ENCODE measurements at places on chromosomes 1 and 21. TPM values are rescaled to one million over a fixed set of nuclear protein-coding genes. Genes with fewer than 3 reads are reported as not detected.

CYP4A22 gene
- total RNA-seq, result not detected

DDR2 gene
- 4.1 TPM for total RNA-seq

RGS1 gene
- total RNA-seq, result 6.5 TPM

DNA sequence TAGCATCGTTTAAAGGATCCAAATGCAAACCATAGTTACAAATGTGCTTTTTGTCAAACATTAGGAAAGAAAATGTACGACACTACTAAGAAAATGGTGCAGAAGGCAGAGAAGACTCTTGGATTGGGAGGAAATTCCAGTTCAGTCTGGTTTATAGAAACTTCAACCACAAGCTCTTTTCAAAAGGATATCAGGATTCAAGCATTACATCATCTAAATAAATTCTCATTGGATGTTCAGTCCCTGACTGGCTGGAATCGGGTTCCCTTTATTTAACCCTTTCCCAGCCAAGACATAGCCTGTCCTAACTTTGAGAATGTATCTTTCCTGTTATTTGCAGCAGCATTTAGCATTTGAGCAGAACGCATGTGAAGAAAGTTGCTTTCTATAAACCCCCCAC, 184.6 kb downstream of the LMO4 start:
- DNase-seq, result no peak

DNA sequence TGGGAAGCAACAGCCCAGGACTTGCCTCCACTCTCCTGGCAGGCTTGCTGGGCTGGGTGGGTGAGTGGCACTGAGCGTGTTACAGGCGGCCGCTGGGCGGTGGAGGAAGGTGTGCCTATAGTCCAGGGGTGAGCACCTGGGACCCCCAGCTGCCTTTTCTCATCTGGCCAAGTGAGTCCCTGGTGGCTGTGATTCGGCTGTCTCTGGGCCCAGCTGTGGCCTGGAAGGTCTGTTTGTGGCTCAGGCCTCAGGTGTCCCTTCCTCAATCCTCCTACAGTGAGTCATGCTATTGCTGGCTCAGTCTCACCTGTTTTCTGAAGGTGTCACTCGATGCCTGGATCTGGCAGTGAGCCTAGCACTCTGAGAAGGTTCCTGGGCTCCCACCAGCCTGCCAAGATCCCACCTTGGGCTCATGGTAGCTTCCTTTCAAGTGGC, 564.2 kb downstream of the PTPRU start:
- no peak for DNase-seq

- no peak for DNase-seq
Observed at GRCh38 chr21:32929633-32930038, 96.1 kb upstream of the OLIG2 start.

Measured in frontal cortex (tissue), 4 donors.